ENCODE measurements at places on chromosomes 4 and X.

- DNase-seq, result no peak
Measured at GRCh38 chr4:101689220-101689619, 101.3 kb upstream of the BANK1 start.

DNA sequence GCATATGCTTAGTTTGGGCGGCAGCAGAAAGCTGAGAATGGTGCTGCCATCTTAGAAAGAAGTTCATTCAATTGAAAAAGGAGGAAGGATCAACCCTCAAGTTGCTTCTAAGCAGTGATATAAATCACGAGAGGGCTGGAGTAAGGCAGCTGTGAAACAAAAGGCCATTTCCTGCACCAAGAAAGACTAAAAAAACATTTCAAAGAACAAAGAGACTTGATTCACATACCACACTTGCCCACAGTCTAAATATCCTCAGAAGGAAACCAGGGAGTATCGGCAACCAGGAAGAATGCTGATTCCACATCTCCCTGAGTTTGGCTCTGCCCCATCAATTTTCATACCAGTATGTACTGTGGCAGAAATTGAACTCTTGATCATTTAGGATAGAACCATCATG lies 240.1 kb downstream of the OPHN1 start:
- DNase-seq, result no peak

GRCh38 chr4:106584337-106584989 lies 215.9 kb upstream of the GIMD1 start:
- no peak for DNase-seq

DNA sequence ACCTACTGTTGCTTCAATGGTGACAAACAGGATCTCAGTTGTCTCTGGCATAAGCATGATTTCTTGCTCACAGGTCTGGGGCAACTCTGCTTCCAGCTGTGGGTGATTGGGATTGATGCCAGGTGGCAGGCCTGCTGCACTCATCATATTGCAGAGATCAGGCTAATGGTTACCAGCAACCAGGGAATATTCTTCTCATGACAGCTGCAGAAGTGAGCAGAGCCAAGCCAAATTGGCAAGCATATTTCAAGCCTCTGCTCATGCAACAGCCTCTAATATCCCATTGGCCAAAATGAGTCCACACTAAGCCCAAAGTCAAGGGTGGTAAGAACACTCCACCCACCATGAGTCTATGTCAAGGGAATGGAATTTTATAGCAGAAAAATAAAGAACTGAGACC lies 26.7 kb upstream of the TBC1D19 start:
- DNase-seq, result no peak

DNA sequence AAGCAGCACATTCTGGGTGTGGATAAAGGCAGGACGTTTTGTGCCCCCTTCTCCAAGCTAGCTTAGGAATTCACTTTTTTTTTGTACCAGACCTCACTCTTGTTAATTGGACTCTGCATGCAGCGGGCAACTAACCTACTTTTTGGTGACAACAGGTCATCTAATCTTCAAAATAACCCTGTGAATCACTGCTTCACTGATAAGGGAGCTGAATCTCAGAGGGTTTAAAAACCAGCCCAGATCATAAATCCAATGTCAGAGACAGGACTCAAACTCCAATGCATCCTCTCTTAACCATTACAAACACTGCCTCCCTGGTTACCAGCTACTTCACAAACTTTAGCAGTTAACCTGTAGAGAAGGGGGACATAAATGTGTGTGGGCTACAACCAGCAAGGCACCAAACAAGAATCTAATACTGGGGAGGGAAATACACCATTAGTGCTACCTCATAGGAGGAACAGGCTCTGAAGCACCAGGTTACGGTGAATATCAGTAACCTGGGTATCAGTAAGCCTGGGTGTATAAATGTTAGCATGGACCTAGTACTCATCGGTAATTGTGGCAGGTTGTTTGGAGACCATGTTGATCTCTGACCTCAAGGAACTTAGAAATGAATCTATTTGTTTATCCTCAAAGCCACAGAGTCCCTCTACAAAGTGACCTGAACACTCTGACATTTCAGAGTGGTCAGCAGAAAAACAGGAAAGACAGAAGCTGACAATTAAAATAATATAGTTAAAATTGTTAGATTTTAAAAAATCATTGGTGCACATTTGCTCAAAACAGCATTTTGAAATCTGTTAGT lies 2.6 kb downstream of the TIFA start:
- DNase-seq, result no peak

DNA sequence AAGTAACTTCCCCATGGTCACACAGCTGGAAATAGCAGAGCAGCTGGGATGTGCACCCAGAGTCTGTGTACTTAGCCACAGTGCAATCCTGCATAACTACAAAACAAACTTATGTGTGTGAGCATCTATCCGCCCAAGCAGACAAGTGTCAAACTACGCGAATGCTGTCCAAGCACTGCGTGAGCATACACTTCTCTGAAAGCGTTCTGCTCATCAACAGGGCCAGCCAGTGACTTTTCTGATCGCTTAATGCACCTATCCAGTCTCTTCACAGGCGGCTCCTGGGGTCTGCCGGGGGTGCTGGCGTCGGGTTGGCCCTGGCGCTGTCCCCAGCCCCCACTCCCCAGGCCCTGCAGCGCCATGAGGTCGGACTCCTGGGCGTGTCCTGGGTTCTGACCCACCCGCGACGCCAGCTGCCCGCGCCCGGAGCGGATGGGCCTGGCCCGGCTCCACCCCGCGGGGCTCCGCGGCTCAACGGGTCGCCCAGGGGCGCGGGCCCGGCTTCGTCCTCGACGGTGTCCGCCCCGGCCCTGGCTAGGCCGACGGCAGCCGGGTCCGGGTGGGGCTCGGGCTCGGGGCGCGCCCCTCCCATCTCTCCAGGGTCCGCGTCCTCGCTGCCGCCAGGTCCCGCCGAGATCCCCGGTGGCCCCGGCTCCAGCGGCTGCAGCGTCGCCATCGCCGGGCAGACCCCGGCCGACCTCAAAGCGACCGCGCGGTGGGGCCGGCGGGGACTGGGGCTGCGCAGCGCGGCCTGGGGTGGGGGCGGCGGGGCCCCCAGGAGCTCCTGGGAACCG lies 1.3 kb upstream of the ZNF141 start:
- no peak for DNase-seq

GRCh38 chr4:84110040-84110439 lies 389.1 kb downstream of the NKX6-1 start:
- no peak for DNase-seq

- no peak for DNase-seq
Measured at GRCh38 chrX:75623535-75623934, 100.7 kb upstream of the ZDHHC15 start.

GRCh38 chr4:154044108-154044531 lies 255.2 kb upstream of the SFRP2 start:
- DNase-seq, result no peak

- DNase-seq, result peak; percentile 11
Measured at GRCh38 chr4:153651587-153651986, 32.5 kb upstream of the TLR2 start.

DNA sequence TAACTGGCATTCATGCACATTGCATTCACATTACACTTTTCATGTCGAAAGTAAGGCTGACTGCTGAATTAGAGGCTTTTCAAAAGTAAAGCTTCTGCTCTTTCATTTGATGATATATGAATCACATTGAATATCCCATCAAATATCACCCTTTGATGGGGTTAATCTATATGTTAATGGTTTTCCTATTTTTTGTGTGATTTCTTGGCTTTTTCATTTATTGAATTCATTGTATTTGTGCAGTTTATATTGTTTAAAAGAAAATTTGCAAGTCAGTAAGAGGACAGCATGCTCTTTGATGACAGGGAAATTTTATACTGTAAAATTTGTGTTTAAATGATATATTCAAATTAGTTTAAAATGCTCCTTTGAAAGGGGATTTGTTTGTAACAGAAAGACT lies 344.1 kb downstream of the PCDH10 start:
- no peak for DNase-seq

GRCh38 chr4:111849746-111850284 lies 295.4 kb upstream of the FAM241A start:
- DNase-seq, result no peak

Data from stimulated activated CD8-positive, alpha-beta memory T cell treated with anti-CD3 and anti-CD28 coated beads, Interleukin-7, amount 100 ng/mL, for 1 hour (primary cell).